ENCODE measurements at places on chromosomes 5 and 9.

DNA sequence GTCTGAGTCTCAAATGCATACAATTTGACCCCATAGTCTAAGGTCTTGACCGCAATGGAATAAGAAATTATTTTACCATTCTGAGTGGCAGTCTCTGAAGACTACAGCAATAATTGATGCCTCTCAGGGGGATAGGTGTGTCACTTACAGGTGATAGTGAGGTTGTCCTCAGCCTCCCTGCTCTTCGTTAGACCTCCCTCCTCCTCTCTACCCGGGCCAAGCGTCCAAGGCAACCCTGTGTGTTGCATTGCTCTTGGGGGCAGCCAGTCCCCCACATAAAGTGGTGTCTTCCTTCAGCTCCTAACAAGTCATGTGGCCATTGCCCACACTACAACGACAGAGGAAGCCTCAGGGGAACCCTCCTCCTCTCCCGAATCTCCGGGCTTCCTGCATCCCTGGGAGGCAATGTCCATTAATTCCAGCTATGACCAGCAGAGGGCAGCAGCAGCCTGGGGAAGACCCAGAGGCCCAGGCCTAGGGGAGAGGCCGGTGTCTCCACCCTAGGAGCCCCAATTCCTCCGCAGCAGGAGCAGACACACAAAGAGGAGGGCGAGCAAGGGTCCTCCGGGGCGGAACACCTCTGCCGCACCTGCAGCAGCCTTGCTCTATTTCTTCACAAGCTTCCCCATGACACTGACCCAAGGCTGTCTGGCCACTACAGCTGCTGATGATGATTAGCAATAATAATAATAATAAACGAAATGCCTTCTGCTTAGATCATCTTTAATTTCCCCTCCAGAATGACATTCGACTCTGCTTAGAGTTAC lies 134.8 kb downstream of the KCNIP1 start:
- DNase-seq = peak; percentile 30

DNA sequence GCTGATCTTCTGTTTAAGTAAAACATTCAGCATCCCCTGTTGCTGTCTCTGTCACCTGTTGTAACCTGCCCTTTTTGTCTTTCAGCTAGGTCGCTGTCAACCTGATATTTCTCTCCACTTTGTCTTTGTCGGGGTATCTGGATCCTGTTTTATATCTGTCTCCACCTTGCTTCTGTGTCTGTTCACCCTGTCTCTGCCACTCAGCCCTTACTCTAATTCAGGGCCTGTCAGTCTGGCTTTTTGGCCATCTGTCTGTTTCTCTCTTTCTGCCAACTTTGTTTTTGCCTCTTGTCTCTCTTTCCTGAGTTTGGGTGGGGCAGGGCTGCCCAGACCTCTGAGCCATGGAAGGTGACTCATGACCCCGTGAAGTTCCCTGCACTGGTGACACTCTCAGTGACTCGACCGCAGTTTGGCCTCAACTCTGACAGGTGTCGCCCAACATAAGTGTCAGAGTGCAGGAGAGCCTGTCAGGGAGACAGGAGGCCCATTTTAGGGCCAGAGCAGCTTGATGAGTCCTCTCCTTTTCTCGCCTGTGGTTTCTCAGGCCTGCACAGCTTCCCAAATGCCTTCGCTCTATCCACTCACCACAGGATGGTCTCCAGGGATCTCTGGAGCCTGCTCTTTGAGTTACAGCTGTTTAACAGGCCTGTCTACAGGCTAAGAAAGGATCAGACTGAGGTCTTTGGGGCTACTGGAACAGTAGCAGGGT lies 868 bp downstream of the ZBTB43 start:
- no peak for DNase-seq

DNA sequence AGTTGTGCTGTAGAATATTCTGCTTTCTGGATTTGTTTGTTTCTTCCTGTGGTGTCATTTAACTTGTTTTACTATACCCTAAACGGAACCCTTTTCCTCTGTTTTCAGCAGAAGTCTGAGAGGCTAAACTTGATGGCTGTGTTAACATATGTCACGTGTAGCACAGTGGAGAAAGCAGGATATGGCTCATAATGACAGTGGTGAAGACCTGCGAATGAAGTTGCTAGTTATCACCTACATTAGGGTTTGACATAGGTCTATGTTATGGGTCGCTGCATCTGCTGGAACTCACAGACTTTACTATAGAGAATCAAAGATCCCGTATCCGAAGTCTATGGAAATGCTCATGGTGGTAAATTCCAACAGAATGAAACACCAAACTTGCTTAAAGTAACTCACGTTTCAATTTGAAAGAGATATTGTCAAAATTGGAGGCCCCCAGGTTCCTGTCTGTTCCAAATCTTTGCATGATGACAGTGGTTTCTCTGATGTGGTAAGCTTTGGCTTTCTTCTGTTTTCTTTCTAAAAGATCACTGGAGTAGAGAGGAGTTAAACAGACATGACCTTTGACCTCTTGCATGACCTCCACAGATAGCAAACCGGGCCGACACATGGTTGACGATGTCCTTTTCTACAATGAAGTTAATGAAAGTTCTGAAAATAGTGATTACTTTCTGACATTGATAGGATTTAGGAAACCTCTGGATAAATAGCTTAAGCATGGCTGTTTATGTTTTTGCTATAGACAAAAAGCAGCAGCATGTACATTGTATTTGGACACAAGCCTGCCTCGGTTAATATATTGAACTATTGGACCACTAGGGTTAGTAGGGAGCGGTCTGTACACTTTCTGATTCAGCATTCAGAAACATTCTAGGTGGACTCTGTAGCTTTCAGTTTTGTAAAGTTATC lies 3.1 kb upstream of the CATSPER3 start:
- DNase-seq = no peak

- DNase-seq = no peak
Measured at GRCh38 chr5:38837416-38837815, 8.4 kb upstream of the OSMR start.

DNA sequence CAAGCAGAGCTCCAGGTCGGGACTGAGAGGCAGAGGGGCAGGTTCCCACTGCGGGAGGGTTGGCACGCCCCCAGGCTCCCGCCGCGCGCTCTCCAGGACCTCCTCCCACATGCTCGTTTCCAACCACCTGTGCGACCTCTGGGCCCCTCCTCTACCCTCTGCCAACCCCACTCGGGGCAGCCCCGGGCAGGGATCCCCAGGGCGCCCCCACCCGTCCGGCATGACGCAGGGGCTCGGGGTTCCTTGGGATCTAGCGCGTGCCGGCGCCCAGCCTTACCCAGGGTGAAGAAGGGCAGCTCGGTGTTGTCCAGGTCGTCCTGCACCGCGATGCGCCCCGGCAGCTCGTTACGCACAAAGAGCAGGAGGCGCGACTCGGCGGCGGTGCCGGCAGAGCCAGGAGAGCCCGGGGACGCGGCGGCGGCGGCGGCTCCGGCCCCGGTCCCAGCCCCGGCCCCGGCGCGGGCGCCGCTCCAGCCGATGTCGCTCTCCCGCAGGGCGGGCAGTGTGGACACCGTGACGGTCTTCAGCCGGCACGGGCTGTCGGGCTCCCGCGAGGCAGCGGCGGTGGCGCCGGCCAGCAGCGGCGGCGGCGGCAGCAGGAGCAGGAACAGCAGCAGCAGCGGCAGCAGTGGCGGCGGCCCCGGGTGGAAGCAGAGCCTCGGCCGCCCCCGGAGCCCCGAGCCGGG lies 494 bp downstream of the ASTN2 start:
- DNase-seq = no peak

DNA sequence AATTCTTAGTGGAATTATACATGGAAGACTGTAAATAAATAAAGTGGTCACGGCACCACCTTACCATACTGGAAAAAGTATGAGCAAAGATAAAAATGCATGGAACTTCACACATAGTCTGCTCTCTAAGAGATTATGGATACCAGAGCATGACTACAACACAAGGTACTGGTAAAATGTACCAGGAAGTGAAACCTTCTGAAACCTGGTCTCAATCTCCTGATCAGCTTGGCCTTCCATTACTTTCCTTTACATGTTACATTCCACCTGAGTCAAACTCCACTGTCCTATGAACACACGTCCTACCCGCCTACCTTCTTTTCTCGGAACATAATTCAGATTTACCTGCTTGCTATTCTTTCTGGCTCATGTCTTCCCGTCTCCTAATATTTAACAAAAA lies 15.9 kb downstream of the PTAR1 start:
- DNase-seq = no peak

DNA sequence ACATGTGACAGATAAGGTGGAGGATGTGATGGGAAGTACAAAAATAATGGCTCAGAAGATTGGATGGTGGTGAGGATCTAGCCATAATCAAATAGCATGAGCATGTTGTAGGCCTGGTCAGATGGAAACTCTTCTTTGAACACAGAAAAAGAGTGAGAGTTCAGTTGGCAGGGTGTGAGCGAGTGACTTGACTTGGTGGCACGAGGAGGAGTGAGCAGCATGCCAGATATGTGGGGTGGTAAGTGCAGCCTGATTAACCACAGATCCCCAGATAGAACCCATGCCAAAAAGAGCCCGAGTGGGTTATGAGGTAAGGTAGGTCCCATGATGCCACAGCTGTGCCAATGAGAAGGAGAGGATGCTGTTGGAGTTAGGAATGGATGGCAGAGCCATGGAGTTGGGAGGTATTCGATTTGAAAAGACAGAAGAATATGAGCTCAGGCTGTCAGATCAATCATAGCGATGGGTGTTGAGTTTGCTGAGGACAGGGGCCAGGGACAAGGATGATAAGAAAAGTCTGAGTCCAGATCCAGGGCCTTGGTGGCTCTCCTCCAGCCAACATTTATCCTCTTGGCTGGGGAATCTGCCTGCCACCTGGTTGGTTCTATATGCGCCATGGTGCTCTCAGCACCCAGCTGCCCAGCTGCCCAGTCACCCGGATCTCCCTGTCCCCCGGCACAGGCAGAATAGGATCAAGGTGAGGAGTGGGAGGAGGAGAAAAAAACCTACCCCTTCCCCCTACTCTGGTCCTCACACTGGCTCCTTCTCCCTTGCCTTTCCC lies 16.5 kb downstream of the GARNL3 start:
- DNase-seq = no peak

- DNase-seq = no peak
Measured at GRCh38 chr9:116087246-116087645, 66.3 kb upstream of the PAPPA start.

- DNase-seq = no peak
Measured at GRCh38 chr9:18126831-18127498, 347.0 kb upstream of the ADAMTSL1 start.

Measured in Panc1 (cell line).